Activated B cell treated with CpG ODN at 0.5 μM for 24 hours (primary cell): ENCODE measurements at places on chromosomes 5 and 9.

DNA sequence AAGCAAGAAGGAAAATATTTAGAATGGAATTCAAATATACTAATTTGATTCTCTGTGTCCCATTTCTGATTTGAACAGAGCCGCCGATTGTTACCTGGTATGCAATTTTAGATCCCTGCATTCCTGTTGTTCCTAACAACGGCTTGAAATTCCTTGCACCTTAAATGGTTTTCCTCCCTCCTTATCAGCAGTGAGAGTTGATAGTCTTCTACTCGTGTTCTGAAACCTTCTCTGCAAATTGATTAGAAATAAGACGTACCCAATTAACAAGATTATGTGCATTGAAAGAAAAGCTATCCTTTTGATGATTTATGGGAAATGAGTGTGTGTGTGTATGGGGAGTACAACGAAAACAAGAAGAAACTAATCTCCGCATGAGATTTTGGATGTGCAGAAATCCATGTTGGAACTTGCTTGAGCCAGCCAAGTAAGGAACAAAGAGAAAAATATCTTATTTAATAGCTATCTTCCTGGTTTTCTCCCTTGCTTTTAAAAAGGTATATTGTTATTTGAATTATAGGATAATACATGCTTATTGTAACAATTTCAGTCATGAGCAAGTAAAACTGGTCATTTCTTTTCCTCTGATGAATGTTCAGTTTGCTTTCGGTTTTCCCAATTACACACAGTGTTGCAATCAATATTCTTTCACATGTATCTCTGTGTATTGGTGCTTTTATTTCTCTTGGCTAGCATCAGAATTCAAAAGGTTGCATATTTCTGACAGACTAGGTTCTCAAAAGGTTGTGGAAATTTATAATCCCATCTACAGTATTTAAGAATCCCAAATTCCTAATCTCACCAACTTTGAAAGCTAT lies 211.1 kb upstream of the ACTBL2 start:
- DNase-seq: no peak

GRCh38 chr5:36949593-36949992 lies 73.0 kb downstream of the NIPBL start:
- no peak for DNase-seq

DNA sequence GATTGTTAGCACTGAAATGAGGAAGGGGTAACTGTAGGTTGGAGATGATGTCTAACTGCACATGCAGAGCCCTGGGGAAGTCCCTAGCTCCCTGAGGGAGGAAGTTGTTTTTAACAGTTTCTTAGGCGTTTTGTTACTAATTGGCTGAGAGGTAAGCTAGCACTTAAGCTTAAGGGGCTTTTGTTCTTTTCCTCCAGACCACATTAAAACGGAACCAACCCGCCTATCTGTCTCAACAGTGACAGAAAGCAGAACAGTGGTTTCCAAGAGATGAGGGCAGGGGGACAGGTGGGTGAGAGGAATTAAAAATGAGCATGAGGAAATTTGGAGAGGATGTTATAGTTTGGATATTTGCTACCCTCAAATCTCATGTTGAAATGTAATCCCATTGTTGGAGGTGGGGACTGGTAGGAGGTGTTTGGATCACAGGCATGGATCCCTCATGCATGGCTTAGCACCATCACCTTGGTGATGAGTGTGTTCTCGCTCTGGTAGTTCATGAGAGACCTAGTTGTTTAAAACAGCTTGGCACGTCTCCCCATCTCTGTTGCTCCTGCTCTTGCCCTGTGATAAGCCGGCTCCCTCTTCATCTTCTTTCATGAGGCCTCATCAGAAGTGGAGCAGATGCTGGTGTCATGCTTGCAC lies 38.9 kb downstream of the LYRM7 start:
- DNase-seq: peak; percentile 44

- no peak for DNase-seq
Measured at GRCh38 chr9:38090170-38090569, 21.1 kb upstream of the SHB start.

DNA sequence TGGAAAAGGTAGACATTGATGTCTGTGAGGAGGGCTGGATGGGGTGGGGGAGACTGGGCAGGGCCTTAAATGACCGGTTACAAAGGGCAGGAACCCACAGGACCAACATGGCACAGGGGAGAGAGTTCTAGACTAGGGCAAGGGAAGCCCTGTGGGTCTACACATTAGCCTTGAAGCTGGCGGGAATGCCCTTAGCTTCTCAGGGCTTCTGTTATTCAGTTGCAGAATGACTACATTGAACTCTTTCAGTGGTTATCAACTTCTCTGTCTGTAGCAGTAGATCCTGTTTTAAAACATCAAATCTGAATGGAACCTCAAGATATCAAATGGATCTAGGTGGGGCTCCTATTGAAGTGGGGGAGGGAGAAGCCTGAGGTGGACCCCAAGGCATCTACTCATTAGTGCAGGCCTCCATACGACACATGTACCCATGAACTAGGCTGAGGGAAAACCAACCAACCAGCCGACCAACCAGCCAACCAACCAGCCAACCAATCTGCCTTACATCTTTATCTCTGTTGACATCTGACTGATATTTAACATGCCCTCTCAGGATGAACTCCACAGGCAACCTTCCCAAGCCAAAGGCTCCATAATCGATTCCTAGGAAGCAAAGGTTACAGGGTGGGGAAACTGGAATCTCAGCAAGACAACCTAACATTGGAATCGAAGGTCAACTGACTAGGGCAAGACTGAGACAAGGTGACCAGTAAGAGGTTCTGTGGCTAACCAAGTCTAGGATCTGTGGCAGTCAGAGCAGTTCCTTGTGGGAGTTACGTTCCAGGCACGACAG lies 48.3 kb downstream of the DAP start:
- no peak for DNase-seq

DNA sequence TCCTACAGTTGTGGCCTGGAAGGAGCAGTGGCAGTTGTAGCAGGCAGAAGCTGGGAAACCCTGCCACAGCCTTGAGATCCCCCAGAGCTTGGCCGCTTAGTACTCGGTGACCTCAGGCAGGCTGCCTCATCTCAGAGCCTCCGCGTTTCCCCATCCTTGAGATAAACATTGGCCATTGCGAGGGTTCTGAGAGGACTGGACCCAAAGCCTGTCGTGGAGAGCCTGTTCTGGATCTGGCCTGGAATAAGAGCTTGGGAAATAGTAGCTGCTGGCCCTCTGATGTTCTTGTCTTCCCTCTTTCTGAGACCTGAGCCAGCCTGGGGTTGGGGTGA lies 1.3 kb downstream of the MIGA2 start:
- no peak for DNase-seq

- DNase-seq: no peak
Measured at GRCh38 chr5:90476391-90476790, 1.7 kb downstream of the POLR3G start.

DNA sequence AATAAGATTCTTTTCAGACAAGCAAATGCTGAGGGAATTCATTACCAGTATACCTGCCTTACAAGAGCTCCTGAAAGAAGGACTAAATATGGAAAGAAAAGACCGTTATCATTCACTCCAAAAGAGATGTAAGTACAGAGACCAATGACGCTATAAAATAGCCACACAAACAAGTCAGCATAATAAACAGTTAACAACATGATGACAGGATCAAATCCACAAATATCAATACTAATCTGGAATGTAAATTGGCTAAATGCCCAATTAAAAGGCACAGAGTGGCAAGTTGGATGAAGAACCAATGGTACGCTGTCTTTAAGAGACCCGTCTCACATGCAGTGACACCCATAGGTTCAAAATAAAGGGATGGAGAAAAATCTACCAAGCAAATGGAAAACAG lies 349.6 kb upstream of the MPDZ start:
- no peak for DNase-seq

GRCh38 chr9:114082017-114082762 lies 4.1 kb upstream of the AMBP start:
- peak; percentile 57 for DNase-seq

DNA sequence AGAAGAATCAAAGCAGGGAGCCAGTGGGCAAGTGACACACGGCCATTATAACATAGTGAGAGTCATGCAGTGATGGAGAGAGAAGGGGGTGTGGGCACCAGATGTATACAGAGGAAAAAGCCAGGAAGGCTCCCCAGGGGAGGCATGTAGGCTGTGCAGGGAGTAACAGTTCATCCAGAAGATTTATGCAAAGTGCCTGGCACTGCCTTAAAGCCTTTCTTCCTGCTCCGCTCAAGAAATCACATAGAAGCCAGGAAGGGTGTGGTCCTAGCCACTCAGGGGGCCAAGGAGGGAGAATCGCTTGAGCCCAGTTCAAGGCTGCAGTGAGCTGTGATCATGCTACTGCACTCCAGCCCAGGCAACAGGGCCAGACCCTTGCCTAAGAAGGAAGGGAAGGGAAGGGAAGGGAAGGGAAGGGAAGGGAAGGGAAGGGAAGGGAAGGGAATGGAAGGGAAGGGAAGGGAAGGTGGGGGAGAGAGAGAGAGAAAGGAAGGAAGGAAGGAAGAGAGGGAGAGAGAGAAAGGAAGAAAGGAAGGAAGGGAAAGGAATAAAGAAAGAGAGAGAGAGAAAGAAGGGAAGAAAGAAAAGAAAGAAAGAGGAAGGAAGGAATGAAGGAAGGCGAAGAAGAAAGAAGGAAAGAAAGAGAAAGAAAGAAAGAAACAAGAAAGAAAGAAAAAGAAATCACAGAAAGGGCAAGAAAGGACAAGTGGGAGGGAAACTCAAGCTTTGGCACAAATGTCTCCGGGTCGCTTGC lies 89.8 kb downstream of the LHX2 start:
- DNase-seq: no peak

DNA sequence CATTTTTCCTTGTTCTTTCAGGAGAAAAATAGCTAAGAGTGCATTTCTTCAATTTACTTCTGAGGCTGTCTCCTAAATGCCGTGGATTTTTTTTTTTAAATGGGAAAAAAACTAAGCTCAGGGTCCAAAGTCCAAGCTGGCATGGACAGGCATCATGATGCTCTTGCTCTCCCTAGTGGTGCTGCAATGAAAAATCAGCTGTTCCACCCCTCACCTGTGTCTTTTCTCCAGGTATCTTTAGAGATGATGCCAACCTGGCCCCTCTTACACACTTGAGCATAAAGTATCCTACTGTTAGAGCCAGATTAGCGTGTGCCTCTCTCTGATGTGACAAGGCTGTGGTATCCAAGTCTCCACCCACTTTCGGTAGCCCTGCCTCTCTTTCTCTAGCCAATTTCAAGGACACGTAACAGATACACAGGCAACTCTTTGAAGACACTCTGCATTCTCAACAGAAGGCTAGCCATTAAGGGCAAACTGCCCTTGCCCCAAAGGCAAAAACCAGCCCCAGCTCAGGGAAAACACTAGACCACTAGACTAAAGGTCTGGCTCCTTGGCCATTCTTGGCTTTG lies 208.8 kb downstream of the SAXO1 start:
- no peak for DNase-seq

- DNase-seq: no peak
Measured at GRCh38 chr5:2701592-2701991, 49.9 kb downstream of the IRX2 start.

GRCh38 chr5:5066276-5067186 lies 73.6 kb upstream of the ADAMTS16 start:
- no peak for DNase-seq

DNA sequence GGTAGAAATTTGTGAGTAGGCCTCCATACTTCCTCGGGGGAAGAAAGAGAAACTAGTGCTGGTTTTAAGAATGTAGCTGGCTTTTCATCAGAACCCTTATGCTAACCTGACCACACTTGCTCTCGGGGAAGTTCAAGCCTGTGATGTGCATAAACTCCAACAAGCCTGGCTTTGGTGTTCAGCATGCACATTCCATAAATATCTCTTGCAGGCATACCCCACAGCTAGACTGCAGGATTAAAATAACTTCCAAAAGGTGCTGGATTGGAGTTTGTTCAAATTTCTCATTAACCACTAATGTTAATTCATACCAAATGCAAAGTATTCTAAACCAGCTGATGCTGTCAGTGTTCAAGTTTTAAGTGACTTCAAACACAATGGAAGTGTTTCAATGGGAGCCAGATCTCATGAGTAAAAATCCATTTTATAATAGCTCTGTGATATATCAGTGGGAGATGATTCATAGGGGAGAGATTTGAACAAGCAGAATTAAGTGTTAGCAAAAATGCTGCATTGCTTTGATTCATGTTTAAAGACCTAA lies 79.4 kb downstream of the NPR3 start:
- DNase-seq: no peak

GRCh38 chr5:149747141-149747832 lies 17.2 kb downstream of the PPARGC1B start:
- no peak for DNase-seq

- no peak for DNase-seq
Measured at GRCh38 chr5:143527808-143528207, 124.3 kb upstream of the NR3C1 start.

DNA sequence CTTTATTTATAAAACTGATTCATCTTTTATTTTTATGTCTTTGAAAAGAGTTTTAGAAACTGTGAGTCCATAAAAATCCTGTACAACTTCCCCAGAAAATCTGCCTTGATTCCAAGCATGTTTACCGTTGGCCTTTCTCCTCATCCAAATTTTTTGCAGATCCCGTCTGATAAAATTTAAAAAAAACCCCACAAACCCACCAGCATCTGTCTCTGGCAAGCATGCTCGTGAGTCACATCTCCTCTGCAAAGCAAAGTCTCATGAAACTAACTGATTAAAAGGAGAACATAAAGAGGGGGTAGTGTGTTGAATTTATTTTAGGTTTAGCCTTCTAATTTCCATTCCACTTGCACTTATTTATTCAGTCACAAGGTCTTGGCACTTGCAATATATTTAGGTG lies 109.4 kb downstream of the MAT2B start:
- DNase-seq: no peak

GRCh38 chr5:88583471-88583870 lies 299.5 kb downstream of the MEF2C start:
- DNase-seq: no peak

DNA sequence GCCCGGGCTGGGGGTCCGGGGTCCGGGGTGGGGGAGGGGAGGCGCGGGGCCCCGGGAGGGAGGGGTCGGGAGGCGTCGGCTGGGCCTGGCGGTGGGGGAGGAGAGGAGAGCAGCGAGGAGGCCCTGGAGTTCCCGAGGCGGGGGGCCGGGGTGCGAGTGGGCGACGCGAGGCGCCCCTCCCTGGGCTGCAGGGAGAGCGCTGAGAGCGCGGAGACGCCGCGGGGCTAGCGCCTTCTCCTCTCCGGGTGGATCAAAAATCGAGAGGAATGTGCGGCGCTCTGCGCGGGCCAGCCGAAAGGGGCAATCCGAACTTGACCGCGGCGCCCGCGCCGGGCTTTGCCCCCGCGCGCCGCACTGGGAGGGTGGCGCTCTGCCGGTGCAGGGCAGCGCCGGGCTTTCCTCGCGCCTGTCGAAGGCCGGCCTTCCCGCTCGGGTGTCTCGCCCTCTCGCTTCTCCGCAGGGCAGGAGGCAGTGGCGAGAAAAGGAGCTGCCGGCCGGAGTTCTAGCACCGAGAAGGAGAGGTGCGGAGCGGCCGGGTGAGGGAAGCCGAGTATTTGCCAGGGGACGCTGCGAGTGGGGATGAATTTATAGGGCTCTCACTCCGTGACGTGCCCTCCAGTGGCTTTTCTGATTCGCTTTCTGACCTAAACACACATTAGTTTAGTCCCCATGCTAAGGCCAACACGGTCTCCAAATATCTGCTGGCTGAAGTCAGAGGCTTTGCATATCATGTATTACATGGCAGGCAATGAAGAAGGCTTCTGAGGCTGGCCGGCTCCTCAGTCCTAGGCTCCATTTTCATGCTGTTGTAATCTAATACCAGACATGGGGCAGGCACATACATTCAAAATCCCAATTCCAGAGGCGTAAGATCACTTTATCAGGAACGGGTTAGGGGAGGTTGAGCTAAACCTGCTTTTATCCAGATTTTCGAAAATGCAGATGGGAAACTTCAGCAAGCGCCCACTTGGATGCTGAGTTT lies 503 bp upstream of the GDNF start:
- DNase-seq: no peak

GRCh38 chr9:38195737-38196161 lies 126.7 kb upstream of the SHB start:
- DNase-seq: no peak
